ENCODE measurements at places on chromosomes 12 and 14. TPM values are rescaled to one million over a fixed set of nuclear protein-coding genes. Genes with fewer than 3 reads are reported as not detected.

Gene RNASE2
- not detected for total RNA-seq

Gene DENND5B
- total RNA-seq: 35.0 TPM

Gene RAN
- total RNA-seq: 803 TPM

Gene APOLD1
- total RNA-seq: 5.3 TPM

Gene KRT75
- not detected for total RNA-seq

Gene GIT2
- total RNA-seq: 40.7 TPM

Gene CLEC12A
- not detected for total RNA-seq

Gene TSPAN19
- not detected for total RNA-seq

Gene SMIM41
- total RNA-seq: not detected

Gene NRL
- total RNA-seq: 2.3 TPM

Gene TTC9
- total RNA-seq: 9.0 TPM

Gene EIF2S3B
- total RNA-seq: 1.8 TPM

DNA sequence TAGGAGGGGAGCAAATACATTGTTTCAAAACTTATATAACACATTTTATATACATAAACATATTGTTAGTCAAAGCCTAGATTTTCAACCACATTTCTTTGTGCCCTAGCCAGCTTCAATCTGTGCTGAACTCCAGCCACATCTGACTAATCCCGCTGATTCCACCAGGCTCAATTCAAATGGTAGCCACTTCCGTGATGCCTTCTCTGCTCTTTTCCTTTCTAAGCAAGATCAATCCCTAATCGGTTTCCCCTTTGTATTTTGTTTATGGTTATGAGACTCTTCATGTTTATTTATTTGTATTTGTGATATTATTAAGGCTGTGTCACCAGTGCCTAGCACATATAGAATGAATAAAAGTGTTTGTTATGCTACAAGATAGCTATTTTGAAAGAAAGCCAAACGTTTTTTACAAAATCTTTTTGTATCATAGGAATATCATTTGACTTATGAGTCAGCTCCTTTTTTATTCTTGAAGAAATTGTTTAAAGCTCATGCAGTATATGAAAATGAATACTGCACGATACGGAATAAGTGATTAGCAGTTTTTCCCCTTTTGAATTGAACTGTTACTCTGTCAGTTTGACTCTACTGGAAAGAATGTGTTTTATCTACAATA, 110.2 kb downstream of the PLEKHA5 start:
- peak overlapping the region; percentile 60 for H3K27ac ChIP-seq
- no peak for DNase-seq
- H3K27me3 ChIP-seq: no peaks in the 10 kb centered on the region

- H3K27me3 ChIP-seq: no peaks in the 10 kb centered on the region
- DNase-seq: no peak
- no peaks in the 10 kb centered on the region for H3K36me3 ChIP-seq
- H3K4me1 ChIP-seq: no peaks in the 10 kb centered on the region
- H3K27ac ChIP-seq: no peak overlapping the region
These were observed 979.4 kb downstream of the GALC start for GRCh38 chr14:87013583-87013982.

- DNase-seq: no peak
- no peak overlapping the region for H3K4me3 ChIP-seq
- no peaks in the 10 kb centered on the region for H3K27me3 ChIP-seq
- no peaks in the 10 kb centered on the region for H3K4me1 ChIP-seq
- H3K27ac ChIP-seq: no peak overlapping the region
These were observed 128.2 kb downstream of the GRIP1 start for GRCh38 chr12:66550626-66551025.

DNA sequence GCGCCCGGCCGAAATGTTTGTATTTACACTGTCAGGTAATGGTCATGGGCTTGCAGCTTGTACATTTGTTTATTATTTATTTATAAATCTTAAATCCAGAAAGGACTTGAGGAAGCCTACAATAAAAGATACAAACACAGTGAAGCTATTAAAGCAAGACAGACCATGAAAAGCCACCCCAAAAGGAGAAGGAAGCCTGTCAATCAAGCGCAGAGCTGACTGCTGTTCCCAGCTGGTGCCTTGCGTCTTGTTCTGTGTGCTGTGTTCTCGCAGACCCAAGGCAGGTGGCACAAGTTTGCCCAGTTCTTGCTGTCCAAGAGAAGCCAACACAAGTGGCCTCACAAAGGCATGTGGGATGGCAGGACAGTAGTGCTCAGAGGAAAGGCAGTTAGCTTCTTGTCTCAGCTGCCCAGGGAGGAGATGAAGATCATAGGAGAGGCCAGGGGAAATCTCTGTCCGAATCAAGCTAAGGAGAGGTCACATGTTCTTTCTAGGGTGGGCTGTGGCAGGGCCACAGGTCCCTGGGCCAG, 73.2 kb downstream of the SLC25A47 start:
- no peak overlapping the region for H3K4me3 ChIP-seq
- H3K36me3 ChIP-seq: no peaks in the 10 kb centered on the region
- no peak for DNase-seq
- no peak overlapping the region for H3K27ac ChIP-seq
- H3K4me1 ChIP-seq: peaks cover 27% of the 10 kb centered on the region

DNA sequence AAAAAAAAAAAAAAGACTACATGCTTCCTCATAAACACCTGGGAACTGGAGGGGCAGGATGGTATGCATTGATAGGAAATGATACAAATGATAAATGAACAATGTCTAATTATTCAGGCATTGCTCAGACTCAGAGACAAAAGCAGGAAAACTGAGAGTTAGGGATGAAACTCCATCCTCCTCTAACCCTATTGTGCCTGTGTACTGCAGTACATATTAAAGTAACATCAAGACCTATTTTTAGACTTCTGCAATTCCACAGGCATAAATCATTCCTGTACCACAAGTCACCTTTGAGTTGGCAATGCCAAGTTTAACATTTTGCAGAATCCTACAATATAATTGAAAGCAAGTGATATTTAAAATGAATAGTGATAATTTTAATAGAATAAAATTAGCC, 156.5 kb upstream of the USP15 start:
- no peak overlapping the region for H3K27ac ChIP-seq
- H3K4me1 ChIP-seq: peaks cover 18% of the 10 kb centered on the region

DNA sequence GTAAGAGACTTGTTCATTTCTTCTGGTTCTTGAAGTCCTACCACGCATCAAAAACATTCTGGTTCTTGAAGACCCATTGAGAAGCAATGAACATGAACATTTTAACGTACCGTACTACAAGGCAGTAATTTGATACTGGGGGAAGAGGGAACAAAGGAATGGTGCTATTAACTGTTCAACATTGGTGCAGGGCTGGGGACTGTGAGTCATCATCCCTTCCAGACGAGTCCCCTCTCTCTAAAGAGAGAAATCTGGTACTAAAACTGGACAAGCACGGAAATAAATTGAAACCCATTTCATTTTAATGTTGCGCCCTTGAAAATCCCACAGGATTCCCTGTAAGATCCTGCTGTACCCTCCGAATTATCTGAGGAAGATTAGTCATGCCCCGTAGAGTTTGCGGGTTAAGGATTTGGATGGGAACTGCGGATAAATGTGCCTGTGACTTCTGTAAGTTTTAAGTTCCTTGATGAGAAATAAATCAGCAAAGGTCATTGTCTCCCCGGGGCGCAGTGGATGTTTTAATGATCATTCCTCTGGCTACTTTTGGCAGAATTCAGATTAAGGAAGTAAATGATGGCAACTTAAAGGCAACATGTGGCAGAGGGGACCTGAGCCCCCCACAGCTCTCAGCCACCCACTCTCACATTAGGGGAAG, 78.6 kb downstream of the KCNK13 start:
- no peaks in the 10 kb centered on the region for H3K36me3 ChIP-seq
- H3K4me1 ChIP-seq: peaks cover 3% of the 10 kb centered on the region
- H3K4me3 ChIP-seq: no peak overlapping the region
- DNase-seq: no peak
- H3K27me3 ChIP-seq: no peaks in the 10 kb centered on the region

- no peaks in the 10 kb centered on the region for H3K4me1 ChIP-seq
- no peak overlapping the region for H3K27ac ChIP-seq
- H3K4me3 ChIP-seq: no peak overlapping the region
- no peaks in the 10 kb centered on the region for H3K36me3 ChIP-seq
These were observed 16.9 kb upstream of the BEGAIN start for GRCh38 chr14:100604121-100604501.

GRCh38 chr12:59182658-59183455, 262.6 kb upstream of the LRIG3 start:
- no peak overlapping the region for H3K4me3 ChIP-seq
- no peaks in the 10 kb centered on the region for H3K36me3 ChIP-seq
- no peaks in the 10 kb centered on the region for H3K27me3 ChIP-seq
- DNase-seq: no peak
- peaks cover 8% of the 10 kb centered on the region for H3K4me1 ChIP-seq

DNA sequence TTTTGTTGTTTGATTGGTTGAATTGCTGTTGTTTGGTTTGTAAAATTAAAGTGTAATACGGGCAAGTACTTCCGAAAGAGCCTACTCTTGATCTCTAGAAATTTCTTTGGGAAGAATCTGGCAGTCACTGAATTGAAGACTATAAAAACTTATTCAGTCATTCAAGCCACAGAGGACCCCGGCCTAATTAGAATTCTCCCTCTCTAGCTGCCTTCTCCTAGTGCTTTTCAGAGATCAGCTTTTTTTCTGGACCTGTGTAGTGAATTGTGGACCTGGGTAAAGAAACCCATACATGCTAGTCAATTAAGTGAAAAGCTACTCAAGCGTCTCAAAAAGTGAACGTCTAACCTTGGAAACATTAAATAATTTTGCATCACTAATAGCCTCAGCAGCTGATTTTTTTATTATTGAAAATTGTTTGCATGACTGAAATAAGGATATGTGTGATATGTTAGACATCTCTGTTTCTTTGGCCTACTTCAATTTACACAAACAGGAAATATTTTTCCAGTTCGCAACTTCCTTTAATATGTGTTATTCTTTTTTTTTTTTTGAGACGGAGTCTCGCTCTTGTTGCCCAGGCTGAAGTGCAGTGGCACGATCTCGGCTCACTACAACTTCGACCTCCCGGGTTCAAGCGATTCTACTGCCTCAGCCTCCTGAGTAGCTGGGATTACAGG, 27.2 kb downstream of the EFCAB11 start:
- no peaks in the 10 kb centered on the region for H3K27me3 ChIP-seq
- no peak overlapping the region for H3K27ac ChIP-seq
- H3K4me3 ChIP-seq: no peak overlapping the region
- peaks cover 10% of the 10 kb centered on the region for H3K36me3 ChIP-seq
- no peaks in the 10 kb centered on the region for H3K4me1 ChIP-seq

DNA sequence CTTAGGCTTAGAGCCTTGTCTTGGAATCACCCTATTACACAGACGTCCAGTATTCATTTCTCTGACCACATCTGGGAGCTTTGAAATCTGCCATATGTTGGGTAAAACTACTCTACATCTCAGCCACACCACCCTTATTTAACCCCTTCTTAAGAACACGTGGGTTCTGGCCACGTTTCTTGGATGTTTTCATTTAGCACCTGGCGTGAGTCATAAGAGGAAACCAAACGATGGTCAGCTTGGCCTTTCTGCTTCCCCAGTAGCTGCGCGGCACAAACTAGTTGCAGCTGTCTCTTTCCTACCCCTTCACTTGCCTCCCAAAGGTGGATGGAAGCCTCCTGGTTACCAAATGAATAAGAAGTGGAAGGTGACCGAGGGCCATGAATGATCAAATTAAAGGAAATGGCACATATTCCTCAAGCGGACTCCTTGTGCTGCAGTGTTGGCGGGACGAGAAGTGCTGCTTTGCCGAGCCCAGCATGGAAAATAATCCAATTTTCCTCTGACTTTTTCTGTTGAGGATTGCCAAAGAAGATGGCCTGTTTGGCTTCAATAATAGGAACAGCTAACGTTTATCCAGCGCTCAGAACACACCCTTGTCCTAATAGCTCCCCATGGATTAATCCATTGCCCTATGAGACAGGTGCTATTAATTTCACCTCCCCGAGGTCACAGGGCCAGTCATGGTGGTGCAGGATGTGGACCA, 154.1 kb downstream of the ZNF664 start:
- H3K36me3 ChIP-seq: no peaks in the 10 kb centered on the region
- H3K4me3 ChIP-seq: no peak overlapping the region
- DNase-seq: no peak
- H3K27me3 ChIP-seq: no peaks in the 10 kb centered on the region
- peak overlapping the region; percentile 20 for H3K27ac ChIP-seq

- H3K27me3 ChIP-seq: no peaks in the 10 kb centered on the region
- no peak for DNase-seq
- no peaks in the 10 kb centered on the region for H3K36me3 ChIP-seq
These were observed 2.1 kb upstream of the EIF4B start for GRCh38 chr12:53004178-53004577.

GRCh38 chr14:103056322-103057027, 874 bp downstream of the CDC42BPB start:
- H3K4me1 ChIP-seq: peaks cover 30% of the 10 kb centered on the region
- no peaks in the 10 kb centered on the region for H3K27me3 ChIP-seq
- peak overlapping the region; percentile 84 for H3K4me3 ChIP-seq
- peak overlapping the region; percentile 93 for H3K27ac ChIP-seq

GRCh38 chr12:110248096-110248447, 33.0 kb upstream of the ATP2A2 start:
- H3K27me3 ChIP-seq: no peaks in the 10 kb centered on the region
- H3K27ac ChIP-seq: peak overlapping the region; percentile 93
- H3K4me1 ChIP-seq: peaks cover 44% of the 10 kb centered on the region
- H3K4me3 ChIP-seq: no peak overlapping the region
- H3K36me3 ChIP-seq: peaks cover 6% of the 10 kb centered on the region

- H3K27me3 ChIP-seq: no peaks in the 10 kb centered on the region
- no peak for DNase-seq
- H3K36me3 ChIP-seq: no peaks in the 10 kb centered on the region
- H3K4me3 ChIP-seq: no peak overlapping the region
- no peak overlapping the region for H3K27ac ChIP-seq
These were observed 9.9 kb downstream of the AMDHD1 start for GRCh38 chr12:95953000-95953399.

All from progenitor cell of endocrine pancreas (in vitro differentiated cells).